ENCODE measurements at places on chromosomes 12 and 14.

- ATAC-seq, result no peak
Observed at GRCh38 chr12:50196537-50196936, 29.4 kb upstream of the CERS5 start.

- ATAC-seq, result no peak
Observed at GRCh38 chr14:103019826-103020225, 37.5 kb downstream of the CDC42BPB start.

- peak; percentile 94 for ATAC-seq
Observed at GRCh38 chr12:103441437-103442181, 54.2 kb downstream of the C12orf42 start.

- ATAC-seq, result peak; percentile 75
Observed at GRCh38 chr12:3752096-3752709, 706 bp downstream of the CRACR2A start.

DNA sequence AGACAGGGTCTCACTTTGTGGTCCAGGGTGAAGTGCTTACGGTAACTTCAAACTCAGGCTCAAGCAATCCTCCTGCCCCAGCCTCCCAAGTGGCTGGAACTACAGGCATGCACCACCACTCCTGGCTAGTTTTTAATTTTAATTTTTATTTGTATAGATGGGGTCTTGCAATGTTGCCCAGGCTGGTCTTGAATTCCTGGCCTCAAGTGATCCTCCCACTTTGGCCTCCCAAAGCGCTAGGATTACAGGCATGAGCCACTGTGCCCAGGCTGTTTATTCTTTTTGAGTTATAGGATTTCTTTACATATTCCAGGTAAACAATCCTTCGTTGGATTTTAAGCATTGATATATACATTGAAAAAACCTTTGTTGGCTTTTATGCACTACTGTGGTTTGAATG lies 26.7 kb downstream of the SOCS2 start:
- no peak for ATAC-seq

DNA sequence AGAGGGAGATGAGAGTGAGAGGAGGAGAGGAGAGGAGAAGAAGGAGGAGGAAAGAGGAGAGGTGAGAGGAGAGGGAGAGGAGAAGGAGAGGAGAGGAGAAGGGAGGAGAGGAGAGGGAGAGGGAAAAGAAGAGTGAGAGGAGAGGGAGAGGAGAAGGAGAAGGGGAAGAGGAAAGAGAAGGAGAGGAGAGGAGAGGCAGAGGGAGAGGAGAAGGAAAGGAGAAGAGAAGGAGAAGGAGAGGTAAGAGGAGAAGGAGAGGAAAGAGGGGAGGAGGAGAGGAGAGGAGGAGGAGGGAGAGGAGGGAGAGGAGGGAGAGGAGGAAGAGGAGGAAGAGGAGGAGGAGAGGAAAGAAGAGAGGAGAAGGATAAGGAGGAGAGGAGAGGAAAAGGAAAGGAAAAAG lies 266.8 kb downstream of the ITPR2 start:
- ATAC-seq, result no peak

- ATAC-seq, result no peak
Observed at GRCh38 chr12:49529414-49529813, 9.4 kb upstream of the KCNH3 start.

DNA sequence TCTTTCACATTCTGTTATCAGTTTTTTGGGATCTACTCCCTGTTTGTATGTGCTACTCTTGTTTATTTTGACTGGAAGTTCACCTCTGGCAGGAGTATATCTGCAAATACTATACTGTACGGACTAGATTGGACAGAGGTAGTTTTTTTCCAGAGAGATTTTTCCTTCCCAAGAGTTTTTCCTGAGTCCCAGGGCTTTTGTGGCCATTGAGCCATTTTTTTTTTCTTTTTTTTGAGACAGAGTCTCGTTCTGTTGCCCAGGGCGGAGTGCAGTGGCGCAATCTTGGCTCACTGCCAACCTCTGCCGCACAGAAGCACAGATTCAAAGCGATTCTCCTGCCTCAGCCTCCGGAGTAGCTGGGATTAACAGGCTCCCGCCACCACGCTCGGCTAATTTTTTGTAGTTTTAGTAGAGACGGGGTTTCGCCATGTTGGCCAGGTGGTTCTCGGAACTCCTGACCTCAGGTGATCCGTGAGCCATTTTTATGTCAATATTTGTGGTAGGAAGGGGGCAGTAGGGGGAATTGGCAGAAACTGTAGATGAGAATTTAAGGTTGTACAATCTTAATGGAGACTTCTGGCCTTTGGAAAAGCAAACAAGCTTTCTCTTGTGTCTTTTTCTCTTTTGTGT lies 19.4 kb downstream of the KTN1 start:
- ATAC-seq, result no peak

GRCh38 chr12:574475-575128 lies 88.6 kb downstream of the NINJ2 start:
- ATAC-seq, result no peak

- no peak for ATAC-seq
Observed at GRCh38 chr14:90475298-90475697, 78.5 kb downstream of the CALM1 start.

DNA sequence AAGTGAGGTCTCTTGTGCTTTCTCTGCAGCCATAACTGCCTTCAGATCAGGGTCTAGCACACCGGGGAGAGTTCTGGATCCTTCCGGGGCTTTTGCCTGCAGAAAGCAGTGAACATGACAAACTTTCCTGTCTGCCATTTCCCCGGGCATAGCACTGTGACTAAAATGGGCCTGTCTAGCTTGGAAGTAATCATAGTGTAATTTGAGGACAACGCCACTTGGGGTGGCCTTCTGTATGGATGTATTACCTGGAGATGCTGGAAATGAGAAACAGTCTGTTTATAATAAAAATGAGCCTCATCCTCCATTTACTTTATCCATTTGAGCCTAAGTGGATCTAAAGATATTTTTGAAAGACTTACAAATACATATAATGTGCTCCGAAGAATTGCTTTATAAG lies 453.7 kb downstream of the VRK1 start:
- ATAC-seq, result no peak

GRCh38 chr12:71710276-71711125 lies 24.6 kb downstream of the TMEM19 start:
- ATAC-seq, result peak; percentile 44

DNA sequence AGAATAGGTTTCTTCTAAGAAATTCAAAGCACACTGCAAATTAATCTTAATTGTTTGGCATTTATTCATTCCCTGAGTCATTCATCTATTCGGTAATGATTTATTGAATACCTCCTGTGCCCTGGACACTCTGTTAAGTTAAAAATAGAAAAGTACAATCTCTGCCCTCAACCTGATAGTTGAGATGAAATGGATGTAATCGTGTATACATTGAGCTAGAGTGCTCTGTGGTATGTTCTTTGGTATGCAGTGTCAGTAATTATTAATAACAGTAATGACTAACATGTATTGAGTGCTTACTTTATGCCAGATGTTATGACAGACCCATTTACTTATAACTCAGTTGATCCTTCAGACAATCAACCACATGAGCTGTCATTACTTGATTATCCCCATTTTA lies 47.6 kb downstream of the UTP20 start:
- ATAC-seq, result no peak

GRCh38 chr14:56118611-56119181 lies 485 bp downstream of the PELI2 start:
- no peak for ATAC-seq

DNA sequence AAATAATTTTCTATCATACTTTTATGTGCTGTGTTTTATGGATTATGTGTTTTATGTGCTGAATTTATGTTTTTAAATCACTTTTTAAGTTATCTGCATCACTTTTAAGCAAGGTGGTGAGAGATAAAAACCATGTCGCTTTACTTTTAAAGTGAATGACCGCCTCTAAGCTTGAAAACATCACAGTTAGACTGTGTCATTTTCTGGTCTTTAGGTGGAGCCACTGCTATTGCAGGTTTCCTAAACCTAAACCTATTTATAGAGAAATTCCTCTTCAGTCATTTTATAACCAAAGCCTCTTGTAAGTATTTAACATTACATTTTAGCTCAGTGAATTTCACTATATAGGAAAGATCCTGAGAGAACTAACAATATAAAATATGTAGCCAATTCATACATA lies 21.0 kb upstream of the MDM2 start:
- no peak for ATAC-seq

DNA sequence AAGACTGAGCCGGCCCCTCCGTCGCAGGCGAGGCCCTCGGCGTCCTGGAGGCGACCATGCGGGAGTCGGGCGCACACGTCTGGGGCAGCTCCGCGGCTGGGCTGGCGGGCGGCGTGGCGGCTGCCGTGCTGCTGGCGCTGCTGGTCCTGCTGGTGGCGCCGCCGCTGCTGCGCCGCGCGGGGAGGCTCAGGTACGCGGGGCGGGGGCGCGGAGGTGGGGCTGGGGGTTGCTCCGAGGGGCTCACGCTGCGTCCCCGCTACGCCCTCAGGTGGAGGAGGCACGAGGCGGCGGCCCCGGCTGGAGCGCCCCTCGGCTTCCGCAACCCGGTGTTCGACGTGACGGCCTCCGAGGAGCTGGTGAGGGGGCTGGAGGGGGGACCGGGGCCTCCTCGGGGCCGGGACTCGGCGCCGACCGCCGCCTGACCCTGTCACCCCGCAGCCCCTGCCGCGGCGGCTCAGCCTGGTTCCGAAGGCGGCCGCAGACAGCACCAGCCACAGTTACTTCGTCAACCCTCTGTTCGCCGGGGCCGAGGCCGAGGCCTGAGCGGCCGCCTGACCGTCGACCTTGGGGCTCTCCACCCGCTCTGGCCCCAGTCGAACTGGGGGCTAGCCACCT lies 7.8 kb downstream of the AMN start:
- no peak for ATAC-seq

DNA sequence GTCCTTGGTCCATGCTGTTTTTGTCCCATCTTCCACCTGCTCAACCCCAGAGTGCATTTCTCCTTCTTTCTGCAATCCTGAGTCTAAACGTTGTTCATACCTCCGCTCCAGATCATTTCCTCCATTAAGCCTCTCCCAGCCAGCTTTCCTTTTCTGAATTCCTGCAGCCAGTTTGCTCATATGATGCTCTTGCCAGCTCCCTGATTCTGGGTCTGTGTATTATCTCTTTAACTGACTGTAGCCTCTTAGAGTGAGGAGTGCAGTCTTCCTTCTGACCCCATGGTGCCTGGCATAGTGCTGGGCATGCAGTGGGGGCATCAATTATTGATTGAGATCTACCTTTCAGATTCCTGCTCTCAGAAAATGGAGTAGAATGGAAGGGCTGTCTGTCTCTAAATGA lies 11.5 kb upstream of the TBPL2 start:
- no peak for ATAC-seq

All from activated CD4-positive, CD25-positive, alpha-beta regulatory T cell treated with anti-CD3 and anti-CD28 coated beads, Interleukin-2, amount 50 U/mL, for 24 hours (primary cell).